ENCODE measurements at places on chromosomes 11 and 22. TPM values are rescaled to one million over a fixed set of nuclear protein-coding genes. Genes with fewer than 3 reads are reported as not detected.

Gene SOX6
- total RNA-seq: 20.2 TPM

Gene OR52N4
- not detected for total RNA-seq

Gene BDNF
- total RNA-seq: 3.1 TPM

Gene TESMIN
- total RNA-seq: 0.52 TPM

Gene CHADL
- 10.3 TPM for total RNA-seq

Gene KIAA1671
- 12.2 TPM for total RNA-seq

Gene LRP5
- total RNA-seq: 54.7 TPM

Gene MOGAT2
- total RNA-seq: not detected

Gene CCDC157
- 0.58 TPM for total RNA-seq

Gene NXPE2
- 0.22 TPM for total RNA-seq

Gene TEX54
- total RNA-seq: not detected

Gene SC5D
- 18.7 TPM for total RNA-seq

Gene UBQLNL
- total RNA-seq: not detected

Gene TOB2
- total RNA-seq: 63.6 TPM

Gene IFT27
- 31.2 TPM for total RNA-seq

DNA sequence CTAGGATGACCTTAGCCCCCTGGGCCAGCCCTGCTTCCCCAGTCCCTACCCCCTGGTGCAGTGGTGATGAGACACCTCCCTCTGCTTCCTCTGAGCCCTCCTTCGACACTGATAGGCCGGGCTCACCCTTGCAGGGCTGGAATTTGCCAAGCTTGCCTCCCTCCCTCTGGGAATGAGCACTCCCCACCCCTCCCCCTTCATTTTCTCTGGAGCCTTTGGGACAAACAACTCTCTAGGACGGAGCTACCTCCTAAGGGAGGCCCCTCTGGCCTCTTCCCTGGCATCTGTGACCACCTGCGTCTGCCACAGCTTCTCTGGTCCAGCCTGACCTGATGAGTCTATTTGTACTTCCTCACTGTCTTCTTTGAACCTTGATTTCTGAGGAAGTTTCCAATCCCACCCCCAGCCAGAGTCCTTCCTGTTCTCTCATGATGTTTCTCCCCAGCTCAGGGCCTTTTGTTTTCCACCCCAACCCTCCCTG, 53.3 kb upstream of the ADA2 start:
- no peak for DNase-seq

- DNase-seq: no peak
Measured at GRCh38 chr11:120625565-120625964, 114.0 kb downstream of the GRIK4 start.

GRCh38 chr22:43320943-43321900, 21.9 kb downstream of the SCUBE1 start:
- DNase-seq: no peak

DNA sequence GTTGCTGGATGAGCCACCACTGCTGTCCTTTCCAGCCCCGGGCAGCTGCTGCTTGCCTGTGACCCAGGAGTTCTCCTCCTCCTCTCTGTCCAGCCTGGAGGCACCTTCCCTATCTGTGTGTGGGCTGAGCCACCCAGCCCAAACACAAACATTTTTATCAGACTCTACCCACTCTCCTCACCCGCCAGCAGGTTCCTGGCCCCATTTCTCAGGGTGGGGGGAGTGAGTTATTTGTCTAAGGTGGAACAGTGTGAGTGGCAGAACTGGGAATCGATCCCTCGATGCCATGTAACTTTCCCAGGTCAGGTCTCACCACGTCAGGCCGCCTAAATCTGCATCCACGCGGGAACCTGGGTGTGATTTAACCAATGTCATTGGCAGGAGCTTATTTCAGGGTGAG, 20.8 kb upstream of the SMIM38 start:
- DNase-seq: no peak

GRCh38 chr22:41752011-41752970, 48.2 kb upstream of the CCDC134 start:
- no peak for DNase-seq

GRCh38 chr11:110830344-110830743, 118.1 kb upstream of the ARHGAP20 start:
- no peak for DNase-seq

- DNase-seq: peak; percentile 37
Measured at GRCh38 chr22:41367680-41368542, 13.8 kb upstream of the TEF start.

DNA sequence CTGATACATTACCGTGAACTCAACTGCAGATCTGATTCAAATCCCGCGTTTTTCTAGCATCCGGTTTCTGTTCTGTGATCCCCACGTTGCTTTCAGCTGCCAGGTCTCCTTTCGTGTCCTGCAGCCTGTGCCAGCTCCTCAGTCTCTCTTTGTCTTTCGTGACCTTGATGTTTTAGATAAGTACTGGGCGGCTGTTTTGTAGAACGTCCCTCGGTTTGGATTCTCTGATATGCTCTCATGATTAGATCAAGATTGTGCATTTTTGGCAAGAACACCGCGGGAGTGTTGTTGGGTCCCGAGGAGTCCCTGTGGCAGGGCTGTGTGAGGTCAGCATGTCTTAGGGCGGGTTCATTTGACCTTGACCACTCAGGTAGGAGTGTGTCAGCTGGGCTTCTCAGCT, 38.6 kb downstream of the KCNQ1 start:
- no peak for DNase-seq

DNA sequence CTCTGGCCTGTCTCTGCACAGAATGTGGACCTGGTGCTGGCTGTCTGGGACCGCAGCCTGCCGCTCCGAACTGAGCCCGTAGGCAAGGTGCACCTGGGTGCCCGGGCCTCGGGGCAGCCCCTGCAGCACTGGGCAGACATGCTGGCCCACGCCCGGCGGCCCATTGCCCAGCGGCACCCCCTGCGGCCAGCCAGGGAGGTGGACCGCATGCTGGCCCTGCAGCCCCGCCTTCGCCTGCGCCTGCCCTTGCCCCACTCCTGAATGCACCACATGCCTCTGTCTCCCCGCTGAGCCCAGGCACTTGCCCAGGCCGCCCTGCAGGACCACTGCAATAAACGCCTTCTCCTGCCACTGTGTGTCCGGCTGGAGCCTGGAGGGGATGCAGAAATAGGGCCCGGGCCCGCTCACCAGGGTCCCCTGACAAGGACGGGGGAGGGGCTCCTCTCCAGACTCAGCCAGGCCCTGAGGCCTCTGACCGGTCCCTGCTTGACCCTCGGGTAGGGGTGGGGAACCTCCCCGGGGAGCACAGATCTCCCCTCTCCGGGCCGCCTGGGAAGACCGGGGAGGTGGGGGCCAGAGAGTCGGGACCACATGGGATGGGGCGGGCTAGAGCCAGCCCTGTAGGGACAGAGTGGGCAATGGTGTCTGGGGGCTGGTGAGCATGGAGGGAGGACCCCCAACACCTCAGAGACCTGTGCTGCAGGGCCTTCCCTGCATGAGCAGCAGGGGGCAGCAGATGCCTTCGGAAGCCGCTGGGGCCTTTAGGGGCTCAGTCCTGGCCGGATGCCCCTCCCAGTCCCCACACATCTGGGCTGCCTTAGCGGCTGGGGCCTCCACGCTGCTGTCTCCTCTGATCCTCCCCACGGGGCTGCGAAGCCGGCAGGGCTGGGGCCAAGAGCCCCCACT, 1.4 kb upstream of the TNNI2 start:
- DNase-seq: peak; percentile 69

DNA sequence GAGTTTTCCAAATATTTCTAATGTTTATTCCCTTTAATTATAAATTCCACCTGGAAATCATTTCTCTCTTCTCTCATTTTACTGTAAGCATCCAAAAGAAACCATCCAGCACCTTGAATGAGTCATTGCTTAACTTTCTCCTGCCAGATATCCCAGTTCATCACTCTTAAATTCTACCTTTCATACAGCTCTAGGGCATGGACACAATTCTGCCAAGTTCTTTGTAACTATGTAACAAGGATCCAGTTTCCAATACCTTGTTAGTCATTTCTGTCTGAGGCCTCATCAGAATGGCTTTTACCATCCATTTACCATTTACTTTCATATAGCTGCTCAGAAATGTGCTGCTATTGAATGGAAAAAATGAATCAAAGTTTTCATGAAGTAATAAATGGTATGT, 455.4 kb upstream of the TENM4 start:
- no peak for DNase-seq

- DNase-seq: peak; percentile 12
Measured at GRCh38 chr11:42524534-42525227, 787.1 kb upstream of the API5 start.

DNA sequence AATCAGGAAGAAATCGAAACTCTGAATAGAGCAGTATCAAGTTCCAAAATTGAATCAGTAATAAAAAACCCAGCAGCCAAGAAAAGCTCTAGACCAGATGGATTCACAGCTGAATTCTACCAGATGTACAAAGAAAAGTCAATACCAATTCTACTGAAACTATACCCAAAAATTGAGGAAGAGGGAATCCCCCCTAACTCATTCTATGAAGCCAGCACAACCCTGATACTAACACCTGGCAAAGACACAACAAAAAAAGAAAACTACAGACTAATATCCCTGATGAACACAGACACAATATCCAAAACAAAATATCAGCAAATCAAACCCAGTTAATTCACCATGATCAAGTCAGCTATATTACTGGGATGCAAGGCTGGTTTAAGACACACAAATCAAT, 97.7 kb downstream of the ZC3H12C start:
- no peak for DNase-seq

GRCh38 chr11:113248702-113249490, 65.5 kb upstream of the TTC12 start:
- DNase-seq: no peak

- DNase-seq: no peak
Measured at GRCh38 chr11:69541001-69541285, 59.5 kb downstream of the LINC01488 start.

DNA sequence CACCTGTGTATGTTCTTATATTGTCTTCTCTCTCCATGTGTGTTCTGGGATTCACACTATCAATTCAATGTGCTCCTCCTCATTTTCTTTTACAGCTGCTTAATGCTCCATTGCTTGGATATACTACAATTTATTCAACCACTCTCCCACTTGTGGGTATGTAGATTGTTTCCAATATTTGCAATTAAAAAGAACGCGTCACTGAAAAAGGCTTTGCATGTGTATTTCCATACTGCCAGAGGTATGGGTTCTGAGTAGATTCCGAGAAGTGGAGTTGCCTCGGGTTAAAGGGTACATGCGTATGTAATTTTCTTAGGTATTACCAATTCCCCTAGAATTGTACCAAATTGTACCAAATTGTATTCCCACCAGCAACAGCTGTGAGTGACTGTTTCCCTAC, 7.0 kb upstream of the CAPN5 start:
- no peak for DNase-seq

DNA sequence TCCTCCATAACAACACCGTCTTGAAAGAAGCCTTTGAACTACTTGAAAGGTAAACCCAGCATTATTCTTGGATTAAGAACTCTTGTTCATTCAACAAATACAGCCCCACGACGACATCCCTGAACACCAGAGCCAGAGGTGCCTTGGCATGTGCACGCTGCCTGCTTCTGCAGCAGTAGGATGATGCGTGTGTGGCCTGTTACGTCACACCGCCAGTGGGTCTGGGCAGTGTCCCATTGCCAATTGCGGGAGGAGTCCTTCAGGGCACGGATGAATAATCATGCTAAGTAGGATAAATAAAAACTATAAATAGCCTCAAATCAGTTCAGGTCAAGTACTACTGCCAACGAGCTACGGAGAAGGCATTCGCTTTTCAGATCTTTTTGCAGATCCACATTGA, 380.5 kb downstream of the SHANK2 start:
- DNase-seq: no peak

DNA sequence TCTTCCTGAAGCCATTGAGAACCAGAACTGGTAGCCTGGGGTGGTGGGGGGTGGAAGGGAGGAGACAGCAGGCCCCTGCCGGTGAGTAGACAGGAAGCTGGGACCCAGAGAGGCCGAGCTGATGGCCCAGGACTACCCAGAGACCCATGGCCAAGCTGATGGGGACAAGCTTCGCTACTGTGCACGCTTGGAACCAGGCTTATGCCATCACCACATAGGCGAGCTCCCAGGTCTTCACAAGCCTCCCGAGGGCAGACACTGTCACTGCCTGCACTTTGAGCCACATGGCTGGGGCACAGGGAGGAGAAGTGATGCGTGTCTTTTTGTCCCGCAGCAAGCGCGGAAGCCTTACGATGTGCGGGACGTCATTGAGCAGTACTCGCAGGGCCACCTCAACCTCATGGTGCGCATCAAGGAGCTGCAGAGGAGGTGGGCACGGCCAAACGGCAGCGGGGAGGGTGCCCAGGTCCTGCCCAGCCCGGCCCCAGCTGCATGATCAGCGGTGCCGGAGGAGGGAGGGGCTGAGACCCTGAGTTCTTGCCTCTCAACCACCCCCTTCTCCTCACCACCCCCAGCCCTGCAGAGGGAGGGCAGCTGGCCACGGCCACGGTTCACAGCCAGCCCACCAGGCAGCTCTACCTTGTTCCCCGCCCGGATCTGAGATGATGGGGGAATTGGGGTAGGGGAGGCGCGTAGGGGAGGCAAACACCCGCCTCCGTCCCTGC, 76.0 kb upstream of the KCNQ1OT1 start:
- DNase-seq: no peak

DNA sequence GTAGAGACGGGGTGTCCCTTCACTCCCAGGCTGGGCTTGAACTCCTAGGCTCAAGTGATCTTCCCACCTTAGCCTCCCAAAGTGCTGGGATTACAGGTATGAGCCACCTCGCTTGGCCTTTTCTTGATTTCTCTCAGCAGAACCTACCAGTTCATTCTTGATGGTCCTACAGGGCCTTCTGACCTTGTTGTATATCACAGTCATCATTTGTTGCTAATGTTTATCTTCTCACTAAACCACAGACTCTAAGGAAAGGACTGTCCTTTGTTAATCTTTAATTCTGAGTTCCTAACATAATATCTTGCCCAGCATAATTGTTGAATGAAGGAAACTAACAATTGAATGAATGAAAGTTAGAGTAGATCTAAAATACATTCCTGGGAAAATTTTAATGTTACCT, 22.0 kb upstream of the ZC3H12C start:
- DNase-seq: no peak

GRCh38 chr11:113475160-113475761, at the start of gene DRD2:
DRD2 (minus strand) TSS chr11:113475398; CDS start chr11:113424651, 50,747 bp downstream.
- DNase-seq: no peak

GRCh38 chr11:29458252-29458651, 558.6 kb downstream of the KCNA4 start:
- DNase-seq: no peak

DNA sequence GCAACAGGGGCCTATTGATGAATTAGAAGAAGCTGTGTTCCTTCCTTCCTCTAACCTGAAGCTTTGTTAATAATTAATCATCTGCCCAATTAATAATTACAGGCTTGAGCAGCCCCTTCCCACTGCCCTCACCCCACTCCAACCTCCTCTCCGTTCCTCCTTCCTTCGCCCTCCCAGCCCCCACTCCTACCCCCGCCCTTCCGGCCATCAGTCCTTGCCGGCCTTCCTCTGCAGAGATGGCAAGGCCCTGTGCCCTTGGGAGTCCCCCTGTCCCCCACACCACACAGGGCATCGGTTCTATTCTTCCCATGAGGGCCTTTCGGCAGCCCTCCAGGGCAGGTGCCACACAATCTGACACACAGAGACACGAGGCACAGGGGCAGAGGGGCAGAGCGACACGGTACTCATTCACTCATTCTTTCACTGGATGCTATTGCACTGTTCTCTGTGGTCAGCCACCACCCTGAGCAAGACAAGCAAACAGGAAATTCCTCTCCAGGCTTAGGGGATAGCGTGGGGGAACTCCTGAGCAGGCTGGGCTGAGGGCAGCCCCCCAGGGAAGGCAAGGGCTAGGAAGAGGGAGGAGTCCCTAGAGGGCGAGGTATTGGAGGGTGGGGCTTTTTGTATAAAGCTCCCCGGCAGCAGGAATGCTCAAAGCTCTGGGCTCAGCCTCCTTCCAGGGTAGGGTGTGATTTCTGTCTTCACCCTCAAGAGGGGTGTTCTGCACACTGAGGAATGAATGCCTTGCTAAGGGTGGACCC, 14.7 kb downstream of the MGAT3 start:
- no peak for DNase-seq

Data from left ventricle myocardium inferior (tissue), 1 donor.